ENCODE measurements at places on chromosomes 16 and 17.
A peak's percentile ranks its signal among the peaks of the same experiment; 100 is the strongest.

- no peak for DNase-seq
Measured at GRCh38 chr17:82983510-82984248, 95.7 kb upstream of the METRNL start.

DNA sequence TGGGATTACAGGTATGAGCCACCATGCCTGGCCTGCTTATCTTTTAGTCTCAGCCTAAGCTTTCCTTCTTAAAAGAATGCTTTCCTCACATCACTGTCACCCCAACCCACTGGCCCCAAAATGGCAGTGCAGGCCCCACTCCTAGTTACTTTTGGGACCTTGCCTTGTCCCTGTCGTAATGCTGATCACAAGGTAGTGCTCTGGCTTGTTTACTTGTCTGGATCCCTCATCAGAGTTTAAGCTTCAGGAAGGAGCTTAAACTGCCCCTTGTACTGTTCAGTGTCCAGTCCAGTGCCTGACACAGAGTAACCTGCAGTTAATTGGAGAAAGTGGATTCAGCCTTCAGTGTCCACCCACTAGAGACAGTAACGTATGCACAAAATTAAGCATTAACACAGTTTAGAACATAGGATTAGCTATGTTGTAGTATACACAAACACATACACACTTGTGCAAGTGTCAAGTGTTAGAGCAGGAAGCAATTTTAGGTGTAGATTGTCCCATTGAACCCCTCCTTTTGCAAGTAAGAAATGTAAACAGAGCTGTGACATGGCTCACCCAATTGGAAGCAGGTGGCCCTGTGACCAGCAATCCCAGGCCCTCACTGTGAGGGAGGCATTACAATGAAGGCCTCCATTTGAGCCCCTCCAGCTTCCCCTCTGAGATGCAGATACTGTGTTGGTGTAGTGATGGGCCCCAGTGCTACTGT is 44.2 kb downstream of the LDHD start:
- no peak for DNase-seq

GRCh38 chr16:87945351-87946042 is 5.7 kb upstream of the BANP start:
- DNase-seq, result no peak

- DNase-seq, result no peak
Measured at GRCh38 chr16:13994239-13995106, 74.5 kb downstream of the ERCC4 start.

DNA sequence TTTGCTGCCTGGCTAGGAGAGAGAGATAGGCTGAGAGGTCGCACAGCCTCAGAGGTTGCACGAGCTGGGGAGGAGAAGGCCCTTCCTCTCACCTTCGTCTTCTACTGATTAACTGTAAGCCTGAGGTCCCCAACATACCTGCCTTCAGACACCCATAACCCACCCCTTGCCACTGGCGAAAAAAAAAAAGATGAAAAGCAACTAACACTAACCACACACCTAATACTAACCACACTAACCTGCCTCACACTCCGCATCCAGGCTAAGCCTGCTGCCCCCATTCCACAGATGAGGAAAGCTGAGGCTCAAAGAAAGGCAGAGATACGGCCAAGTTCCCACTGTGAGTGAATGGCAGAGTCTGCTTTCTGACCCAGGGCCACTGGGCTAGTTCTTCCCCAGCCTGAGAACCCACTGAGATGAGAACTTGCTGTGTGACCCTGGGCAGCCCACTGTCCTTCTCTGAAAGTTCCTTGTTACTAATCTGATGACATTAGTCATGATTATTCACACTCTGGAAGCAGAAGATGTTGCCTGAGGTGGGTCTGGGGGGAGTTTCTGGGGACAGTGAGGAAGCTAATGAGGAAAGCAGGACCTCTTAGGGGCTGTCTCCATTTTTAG is 4.6 kb downstream of the IL21R start:
- DNase-seq, result no peak

GRCh38 chr17:72271603-72272002 is 150.8 kb downstream of the SOX9 start:
- no peak for DNase-seq

DNA sequence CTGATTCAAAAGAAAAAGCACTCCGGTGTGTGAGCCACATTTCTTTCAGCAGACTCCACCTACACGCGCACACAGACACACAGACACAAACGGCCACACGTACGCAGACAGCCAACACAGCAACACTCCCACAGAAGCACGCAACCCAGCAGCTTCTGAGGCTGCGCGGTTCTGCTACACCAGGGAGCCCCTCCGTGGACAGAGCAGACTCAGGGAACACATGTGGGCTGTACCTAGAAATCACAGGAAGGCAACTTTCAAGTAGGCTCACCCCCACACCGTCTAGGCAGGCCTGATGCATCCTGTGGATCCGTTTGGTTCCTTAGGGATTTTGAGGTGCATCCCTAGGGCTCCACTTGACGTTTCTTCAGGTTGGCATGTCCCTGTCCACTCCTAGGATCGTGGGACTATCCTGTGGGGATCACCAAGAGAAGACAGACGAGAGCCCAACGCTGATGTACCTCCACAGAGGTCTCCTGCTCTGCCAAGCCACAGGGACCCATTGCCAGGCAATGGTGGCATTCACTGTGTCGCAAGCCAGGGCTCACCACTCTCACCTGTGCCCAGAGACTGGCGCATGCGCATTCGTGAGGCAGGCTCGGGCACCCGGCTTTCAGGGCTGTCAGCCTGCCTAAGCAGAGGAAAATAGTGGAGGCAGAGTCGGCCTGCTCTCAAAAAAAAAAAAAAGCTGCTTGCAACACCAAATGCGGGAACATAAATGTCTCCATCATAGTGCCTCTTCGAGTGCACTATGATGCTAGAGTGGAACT is 2333.3 kb downstream of the TP53TG3F start:
- DNase-seq, result no peak

DNA sequence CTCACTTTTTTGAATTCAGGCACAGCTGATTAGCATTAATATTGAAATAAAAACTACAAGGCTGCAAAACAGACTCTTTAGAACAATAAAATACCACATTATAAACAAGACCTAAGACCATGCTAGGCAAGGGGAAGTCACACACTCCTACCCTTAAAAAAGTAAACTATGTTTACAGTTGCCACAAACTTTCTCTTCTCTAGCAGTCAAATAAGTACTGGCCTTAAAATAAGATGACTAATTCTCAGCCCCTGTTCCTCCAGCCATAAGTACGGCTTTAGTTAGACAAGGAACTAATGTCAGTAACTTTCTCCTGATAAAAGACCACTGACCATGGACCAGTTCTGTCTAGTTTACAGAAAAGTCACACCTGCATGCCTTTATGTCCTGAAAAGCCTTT is 19.5 kb upstream of the CPHXL start:
- DNase-seq, result no peak

GRCh38 chr17:40515491-40516041 is 14.1 kb upstream of the TNS4 start:
- DNase-seq, result no peak

- DNase-seq, result peak; percentile 17
Measured at GRCh38 chr16:28193530-28194423, 18.0 kb downstream of the XPO6 start.

GRCh38 chr16:79328402-79329165 is 272.0 kb downstream of the MAF start:
- DNase-seq, result no peak

GRCh38 chr16:24433706-24434105 is 105.7 kb upstream of the RBBP6 start:
- DNase-seq, result no peak

GRCh38 chr17:76537578-76538280 is at the start of gene CYGB:
TSS of gene CYGB (minus strand) at chr17:76537709. CDS start at chr17:76537542, 167 bp downstream.
- no peak for DNase-seq

GRCh38 chr17:2232244-2232638 is 71.3 kb downstream of the SMG6 start:
- no peak for DNase-seq

GRCh38 chr17:77321649-77322513 is 181.1 kb downstream of the SEC14L1 start:
- DNase-seq, result no peak

DNA sequence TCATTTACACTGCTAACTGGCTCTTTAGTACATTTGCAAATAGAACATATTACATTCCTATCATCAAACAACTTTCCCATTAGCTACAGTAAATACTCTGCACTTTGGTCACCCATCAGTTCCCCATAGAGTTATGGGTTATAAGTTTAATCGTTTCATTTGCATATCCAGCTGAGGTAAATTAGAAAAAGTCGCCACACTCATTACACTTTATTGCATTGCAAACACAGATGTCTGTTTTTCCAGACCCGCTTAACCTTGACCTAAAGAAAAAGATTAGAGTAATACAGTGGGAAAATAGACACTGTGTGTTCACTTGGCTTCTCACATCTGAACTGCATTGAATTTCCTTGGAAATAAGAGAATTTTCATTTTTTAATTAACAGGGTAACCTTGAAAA is 213.1 kb upstream of the PSMD7 start:
- DNase-seq, result no peak

- no peak for DNase-seq
Measured at GRCh38 chr16:85326113-85326793, 214.0 kb upstream of the CIBAR2 start.

DNA sequence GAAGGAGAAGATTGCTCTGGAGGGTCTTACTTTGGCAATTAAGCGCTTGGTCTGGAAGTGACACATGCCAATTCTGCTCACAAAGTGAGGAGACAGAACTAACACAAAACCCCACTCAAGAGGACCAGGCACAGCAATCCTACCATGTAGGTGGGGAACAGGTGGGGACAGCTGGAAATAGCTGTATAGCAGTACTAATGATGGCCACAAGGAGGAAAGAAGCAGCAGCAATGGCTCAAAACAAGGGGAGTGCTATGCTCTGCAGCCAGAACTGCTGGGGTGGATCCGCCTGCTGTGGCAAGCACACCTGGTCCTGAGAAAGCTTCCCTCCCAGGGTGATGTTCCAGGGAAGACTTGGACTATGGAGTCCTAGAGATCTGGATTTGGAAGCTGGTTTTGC is 17.0 kb upstream of the TMEM132E start:
- no peak for DNase-seq

DNA sequence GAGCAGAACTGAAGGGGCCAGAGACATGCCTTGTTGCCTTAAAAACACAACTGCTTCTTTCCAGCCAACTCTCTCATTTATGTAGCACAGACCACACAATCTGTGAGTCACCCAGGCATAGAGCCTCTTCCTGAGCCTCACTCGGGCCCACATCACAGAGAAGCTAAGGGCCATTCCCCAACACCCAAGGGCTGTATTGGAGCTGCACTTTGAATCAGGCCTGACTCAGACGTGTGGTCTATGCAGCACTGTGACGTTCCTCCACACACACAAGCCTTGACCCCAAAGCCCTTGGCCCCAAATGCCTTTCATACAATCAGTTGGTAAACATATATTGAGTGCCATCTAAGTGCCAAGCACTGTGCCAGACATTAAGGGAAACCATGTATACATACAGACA is 308.9 kb upstream of the DYNLRB2 start:
- no peak for DNase-seq

GRCh38 chr16:56993204-56993603 is 3.8 kb downstream of the NLRC5 start:
- DNase-seq, result no peak

- DNase-seq, result no peak
Measured at GRCh38 chr17:72422505-72423285, 301.9 kb downstream of the SOX9 start.

GRCh38 chr17:74865504-74866197 is 6.0 kb upstream of the GRIN2C start:
- DNase-seq, result no peak

- DNase-seq, result peak; percentile 84
Measured at GRCh38 chr16:87661561-87661960, 59.3 kb downstream of the JPH3 start.

DNA sequence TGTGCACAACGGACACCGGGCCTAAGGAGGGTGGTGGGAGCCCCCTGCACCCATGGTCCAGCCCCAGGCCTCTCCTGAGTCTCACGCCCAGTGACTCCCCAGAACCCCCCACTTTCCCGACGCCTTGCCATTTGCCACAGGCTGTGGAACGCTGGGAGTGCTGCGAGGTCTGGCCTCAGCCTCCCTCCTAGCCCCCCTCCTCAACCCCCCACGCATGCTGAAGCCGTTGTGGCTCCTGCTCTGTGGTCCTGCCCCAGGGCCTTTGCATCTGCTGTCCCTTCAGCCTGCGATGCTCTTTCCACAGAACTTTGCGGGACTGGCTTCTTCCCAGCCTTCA is 226.0 kb upstream of the GSE1 start:
- no peak for DNase-seq

GRCh38 chr16:68279726-68280558 is 15.6 kb downstream of the SLC7A6 start:
- DNase-seq, result no peak

- DNase-seq, result no peak
Measured at GRCh38 chr16:80552277-80552676, 11.5 kb downstream of the DYNLRB2 start.

DNA sequence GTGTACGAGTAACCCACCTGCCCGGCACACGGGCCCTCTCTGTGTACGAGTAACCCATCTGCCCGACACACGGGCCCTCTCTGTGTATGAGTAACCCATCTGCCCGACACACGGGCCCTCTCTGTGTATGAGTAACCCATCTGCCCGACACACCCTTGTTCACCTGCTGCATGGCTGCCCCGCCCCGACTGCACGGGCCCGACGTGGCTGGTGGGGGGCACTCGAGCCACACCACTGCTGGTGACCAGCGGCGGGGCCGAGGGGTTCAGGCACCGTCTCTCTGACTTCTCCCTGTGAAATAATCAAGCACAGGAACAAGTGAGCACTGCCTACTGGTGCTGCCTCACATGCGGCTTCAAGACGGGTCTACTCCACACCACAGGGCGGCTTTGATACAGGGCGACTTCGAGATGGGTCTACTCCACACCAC is 22.1 kb downstream of the MAP1LC3B start:
- DNase-seq, result no peak

GRCh38 chr17:49676276-49676868 is 1.5 kb downstream of the SPOP start:
- DNase-seq, result peak; percentile 89

GRCh38 chr17:34241062-34241461 is 14.0 kb upstream of the CCL2 start:
- DNase-seq, result no peak

DNA sequence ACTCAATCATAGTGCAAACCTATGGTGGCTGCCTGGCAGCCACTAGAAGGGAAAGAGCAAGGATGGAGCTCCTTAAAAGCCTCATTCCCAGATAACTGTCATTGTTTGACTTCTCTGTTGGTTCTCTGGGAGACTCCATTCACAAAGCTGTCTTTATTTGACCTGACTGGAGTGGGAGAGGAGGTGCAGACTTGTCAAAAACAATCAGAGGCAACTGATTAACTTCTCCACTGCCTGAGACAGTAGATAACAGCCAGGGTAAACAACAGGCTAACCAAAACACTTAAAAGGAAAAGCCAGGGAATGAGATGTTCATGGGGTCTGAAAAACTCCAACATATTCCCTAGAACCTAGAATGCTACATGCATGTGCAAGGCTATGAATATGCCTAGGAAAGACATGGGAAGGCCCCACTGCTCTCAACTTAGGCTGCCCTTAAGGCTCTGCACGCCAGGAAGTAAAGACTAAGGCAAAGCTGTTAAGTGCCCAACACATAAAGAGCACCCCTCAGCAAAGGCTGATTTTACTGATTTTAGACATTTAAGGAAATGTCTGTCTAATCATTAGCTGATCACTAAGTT is 82.0 kb downstream of the TTC19 start:
- no peak for DNase-seq

Data from OCI-M1 (cell line).